Hematopoietic multipotent progenitor cell treated with erythropoietin and hydrocortisone succinate and interleukin-3 and kit ligand, for 4 days (in vitro differentiated cells): ENCODE measurements at places on chromosomes 5 and 9.

- DNase-seq: no peak
Observed at GRCh38 chr9:34072868-34073590, 24.3 kb upstream of the UBAP2 start.

DNA sequence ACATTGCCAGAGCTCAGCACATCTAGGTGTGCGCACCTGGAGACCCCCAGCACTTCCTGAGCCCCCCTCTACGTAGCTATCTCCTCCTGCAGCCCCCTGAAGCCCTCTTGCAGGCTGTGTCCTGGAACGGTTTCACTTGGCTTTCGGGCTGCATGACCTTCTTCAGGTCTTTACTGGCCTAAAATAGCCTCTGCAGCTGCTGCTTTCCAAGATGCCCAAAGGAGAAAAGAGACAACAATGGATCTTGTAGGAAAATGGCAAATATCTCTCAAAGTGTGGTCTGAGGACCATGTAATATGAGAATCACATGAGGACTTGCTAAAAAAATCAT, 6.6 kb upstream of the ERMP1 start:
- DNase-seq: no peak

DNA sequence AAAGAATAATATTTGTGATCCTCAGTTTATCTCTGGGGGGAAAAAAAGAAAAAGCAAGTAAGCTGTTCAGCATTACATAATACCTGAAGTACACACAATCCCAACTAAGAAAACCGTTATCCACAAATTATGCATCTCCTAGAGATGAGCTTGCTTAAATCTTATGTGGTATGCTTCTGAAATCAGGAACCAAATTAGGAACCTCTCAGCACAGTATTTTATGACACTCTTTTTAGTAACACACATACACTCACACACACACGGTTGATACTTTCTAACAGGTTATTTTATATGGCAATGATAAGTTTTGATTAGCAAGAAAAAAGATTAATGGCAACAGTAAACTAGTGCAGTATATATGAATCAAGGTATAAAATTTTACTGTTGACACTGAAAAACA, 1.2 kb upstream of the ZNF510 start:
- DNase-seq: no peak

- DNase-seq: no peak
Observed at GRCh38 chr9:32487981-32488380, 38.0 kb downstream of the RIGI start.

DNA sequence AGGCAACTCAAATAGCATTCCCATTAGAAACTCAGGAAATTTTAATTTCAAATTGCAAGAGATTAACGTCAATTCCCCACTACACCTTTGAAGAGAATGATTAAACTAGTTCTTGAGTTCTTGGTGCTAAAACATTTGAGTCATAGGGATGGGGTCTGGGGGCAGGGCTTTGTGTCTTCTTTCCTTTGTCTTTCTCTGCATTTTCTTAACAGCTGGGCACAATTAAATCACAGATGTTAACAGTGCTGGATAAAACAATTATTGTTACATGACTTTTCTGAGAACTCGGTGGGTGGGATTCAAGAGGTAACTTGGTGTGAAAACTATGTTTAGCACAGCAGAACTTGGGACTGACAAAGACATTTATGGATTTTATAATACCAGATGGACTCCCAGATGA, 351.9 kb upstream of the TNC start:
- no peak for DNase-seq

- DNase-seq: no peak
Observed at GRCh38 chr5:174344335-174344734, 298.8 kb downstream of the NSG2 start.

DNA sequence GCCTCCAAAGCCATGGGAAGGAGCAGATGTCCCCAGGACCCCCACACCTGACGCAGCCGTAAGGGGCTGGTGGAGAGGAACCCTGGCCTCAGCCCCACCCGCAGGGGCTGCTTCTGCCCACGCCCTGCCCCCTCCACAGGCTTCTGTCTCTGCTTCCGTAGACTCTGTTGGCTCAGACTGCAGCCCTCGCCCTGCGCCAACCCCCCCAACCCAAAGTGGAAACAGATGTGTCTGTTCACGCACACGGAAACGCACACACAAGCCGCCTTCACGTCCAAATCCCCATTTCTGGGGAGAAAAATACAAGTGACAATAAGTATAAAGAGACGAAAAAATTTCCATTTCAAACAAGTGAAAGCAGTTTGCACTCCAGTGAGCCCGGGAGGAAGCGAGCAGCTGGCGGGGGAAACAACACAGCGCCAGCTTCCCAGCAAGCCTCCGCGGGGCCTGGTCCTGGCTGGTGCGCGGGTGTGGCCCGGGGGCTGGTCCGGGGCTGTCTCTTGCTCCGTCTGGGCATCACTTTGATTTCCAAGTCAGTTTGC, 32.6 kb upstream of the RXRA start:
- peak; percentile 39 for DNase-seq

- DNase-seq: no peak
Observed at GRCh38 chr9:125961072-125961471, 213.9 kb downstream of the PBX3 start.

GRCh38 chr5:62284946-62285891, 20.8 kb upstream of the KIF2A start:
- peak; percentile 63 for DNase-seq

DNA sequence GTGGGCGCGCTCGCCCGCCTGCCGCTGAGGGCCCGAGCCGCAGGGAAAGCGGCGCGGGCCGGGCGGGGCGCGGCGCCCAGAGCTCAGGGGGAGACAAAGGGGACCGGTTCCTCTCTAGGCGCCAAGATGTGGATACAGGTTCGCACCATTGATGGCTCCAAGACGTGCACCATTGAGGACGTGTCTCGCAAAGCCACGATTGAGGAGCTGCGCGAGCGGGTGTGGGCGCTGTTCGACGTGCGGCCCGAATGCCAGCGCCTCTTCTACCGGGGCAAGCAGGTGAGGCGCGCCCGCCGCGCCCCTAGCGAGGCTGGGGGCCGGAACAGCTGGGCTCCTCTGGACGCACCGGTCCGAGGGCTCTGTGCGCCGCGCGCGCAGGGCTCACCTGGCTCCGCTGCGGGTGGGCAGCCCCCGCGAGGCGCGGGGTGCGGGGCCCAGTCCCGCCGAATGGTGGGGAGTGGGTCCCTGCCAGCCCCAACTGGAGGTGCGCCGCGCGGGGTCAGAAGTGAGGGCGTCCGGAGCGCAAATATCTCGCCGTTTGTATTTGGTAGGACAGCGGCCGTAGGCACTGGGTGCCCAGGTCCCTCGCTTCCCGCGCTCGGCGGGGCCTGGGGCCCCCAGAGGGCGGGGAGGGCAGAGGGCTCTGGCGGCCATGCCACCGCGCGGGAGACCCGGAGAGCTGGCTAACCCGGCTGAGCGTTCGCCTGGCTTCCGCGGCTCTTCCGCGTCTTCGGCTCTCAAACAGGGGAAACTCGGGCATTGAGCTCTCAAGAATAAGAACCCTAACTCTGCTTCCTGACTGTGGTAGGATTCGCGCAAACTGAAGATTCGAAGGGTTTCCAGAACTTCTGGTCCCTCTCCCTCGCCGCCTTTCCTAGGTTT, 607 bp downstream of the UHRF2 start:
- peak; percentile 66 for DNase-seq

DNA sequence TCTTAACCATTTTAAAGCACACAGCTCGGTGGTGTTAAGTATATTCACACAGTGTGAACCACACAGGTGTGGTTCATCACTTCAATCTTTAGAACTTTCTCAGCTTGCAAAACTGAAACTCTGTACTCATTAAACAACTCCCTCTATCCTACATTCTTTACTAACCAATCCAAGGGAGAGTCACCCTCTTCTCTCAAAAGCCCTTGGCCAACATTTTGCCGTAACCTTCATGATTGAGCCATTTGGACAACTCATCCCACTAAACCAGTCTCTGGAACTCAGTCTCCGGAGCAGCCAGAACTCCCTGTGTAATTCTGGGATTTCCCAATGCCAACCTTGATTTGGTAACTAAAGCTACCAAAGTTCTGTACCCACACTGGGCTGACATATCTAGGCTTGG, 84.7 kb downstream of the TTC39B start:
- no peak for DNase-seq

GRCh38 chr5:97408331-97408730, 225.3 kb upstream of the RIOK2 start:
- DNase-seq: no peak

GRCh38 chr9:82819260-82819659, 243.7 kb downstream of the RASEF start:
- DNase-seq: no peak

GRCh38 chr9:114003758-114004157, 74.3 kb downstream of the AMBP start:
- DNase-seq: peak; percentile 69

DNA sequence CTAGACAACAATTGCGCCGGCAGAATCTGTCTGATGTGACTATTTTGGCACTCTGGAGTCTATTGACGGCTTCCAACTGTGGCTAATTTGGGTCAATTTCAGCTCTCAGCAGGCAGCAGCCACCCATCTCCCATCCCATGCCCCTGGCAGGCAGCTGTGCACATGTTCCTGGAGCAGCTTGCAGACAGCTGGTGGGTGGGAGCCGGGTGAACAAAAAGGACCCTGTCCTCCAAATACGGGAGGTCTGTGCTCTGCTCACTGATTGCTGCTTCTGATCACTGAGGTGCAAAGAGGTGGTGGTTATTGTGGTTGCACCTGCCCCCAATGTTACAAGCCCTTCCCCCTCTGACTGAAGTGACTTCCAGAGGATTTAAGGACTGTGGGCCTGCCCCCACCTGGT, 45.0 kb upstream of the N4BP3 start:
- DNase-seq: no peak

GRCh38 chr9:132141344-132141947, 20.4 kb upstream of the NTNG2 start:
- peak; percentile 28 for DNase-seq

GRCh38 chr5:22391956-22392355, 461.2 kb downstream of the CDH12 start:
- DNase-seq: no peak

DNA sequence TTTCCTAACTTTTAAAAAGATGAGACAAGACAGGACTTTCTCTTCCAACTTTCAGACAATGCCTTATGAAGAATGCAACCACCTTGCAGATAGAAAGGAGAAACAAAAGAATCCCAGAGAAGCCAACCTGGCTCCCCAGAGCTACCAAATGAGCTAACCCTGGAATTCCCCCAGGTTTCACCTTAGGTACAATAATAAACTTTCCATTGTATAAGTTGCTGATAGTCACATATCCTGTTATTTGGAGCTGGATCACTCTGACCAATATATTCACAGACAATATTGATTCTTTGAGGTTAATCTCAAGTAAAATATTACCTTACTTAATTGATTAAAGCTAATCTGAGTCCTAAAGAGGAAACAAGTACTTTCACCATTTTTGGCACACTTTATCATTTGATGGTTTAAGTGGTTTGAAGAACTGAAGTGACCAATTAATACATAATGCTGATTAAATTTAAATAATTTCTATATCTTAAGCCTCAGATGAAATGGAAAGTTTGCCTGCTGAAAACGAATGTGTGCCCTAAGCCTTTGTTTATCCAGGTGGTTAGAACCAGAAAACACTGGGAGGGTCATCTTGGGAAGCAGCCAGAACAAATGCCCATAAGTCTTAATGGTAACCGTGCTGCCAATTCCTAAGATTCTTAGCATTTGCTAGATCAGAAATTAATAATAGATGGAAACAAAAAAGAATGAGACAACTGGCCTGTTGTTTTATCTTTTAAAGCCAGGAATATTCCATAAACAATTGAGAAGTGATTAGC, 159.6 kb upstream of the SLC12A2 start:
- no peak for DNase-seq

- DNase-seq: no peak
Observed at GRCh38 chr9:132023419-132024180, 56.1 kb downstream of the MED27 start.

GRCh38 chr9:20622330-20623020, at the start of gene MLLT3:
MLLT3 (minus strand) TSS chr9:20622499.
- DNase-seq: peak; percentile 98

- DNase-seq: no peak
Observed at GRCh38 chr5:115375893-115376292, 79.4 kb upstream of the CCDC112 start.

DNA sequence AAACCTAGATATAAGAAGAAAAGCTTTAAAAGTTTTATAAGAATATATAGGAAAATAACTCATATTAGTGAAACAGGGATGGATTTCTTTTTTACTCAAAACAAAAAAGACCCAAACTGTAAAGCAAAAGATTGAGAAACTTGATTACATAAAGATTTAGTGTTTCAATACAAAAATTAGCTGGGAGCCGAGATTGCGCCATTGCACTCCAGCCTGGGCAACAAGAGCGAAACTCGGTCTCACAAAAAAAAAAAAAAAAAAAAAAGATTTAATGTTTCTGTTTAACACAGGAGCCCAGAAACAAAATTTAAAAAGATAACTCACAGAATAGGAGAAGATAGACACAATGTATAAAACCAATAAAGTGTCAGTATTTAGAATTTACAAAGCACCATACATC, 45.2 kb downstream of the CDC14B start:
- no peak for DNase-seq

DNA sequence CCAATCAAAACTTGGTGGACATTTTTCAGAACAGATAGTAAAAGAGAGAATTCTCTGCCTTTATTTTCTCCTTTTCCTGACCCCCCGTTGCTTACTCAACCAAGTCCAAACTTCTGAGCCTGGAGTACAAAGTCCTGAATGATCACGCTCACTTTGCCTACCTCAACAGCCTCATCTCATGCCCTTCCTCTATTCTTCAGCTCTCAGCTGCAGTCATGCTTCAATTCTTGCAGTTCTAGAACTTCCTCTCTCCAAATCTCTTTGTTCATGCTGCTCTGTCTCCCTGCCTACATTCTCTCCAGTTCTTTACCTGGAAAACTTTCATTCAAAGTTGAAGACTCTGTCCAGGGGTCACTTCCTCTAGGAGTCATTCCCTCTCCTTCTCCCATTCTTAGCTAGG, 398.5 kb upstream of the SLC24A2 start:
- no peak for DNase-seq

- no peak for DNase-seq
Observed at GRCh38 chr9:84187090-84187489, 153.5 kb downstream of the SLC28A3 start.

DNA sequence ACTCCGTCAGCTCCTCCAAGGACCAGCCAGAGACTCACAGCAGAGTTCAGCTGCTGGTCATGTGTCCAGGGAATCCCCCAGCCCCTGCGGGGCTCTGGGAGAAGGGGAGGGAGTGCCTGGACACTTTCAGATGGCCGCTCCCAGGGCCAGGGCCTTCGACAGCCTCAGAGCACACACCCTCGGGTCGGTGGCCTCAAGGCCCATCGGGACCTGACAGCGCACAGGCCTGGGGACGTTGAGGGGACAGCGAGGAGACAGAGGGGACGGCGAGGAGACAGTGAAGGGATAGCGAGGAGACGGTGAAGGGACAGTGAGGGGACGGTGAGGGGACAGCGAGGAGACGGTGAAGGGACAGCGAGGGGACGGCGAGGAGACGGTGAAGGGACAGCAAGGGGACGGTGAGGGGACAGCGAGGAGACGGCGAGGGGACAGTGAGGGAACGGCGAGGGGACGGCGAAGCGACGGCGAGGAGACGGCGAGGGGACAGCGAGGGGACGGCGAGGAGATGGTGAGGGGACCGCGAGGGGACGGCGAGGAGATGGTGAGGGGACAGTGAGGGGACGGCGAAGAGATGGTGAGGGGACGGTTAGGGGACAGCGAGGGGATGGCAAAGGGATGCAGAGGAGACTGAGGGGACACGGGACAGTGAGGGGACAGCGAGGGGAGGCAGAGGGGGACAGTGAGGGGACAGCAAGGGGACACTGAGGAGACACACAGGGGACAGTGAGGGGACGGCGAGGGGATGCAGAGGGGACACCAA, 47.3 kb downstream of the SLC12A7 start:
- DNase-seq: no peak
